ENCODE measurements at places on chromosomes 6 and 20.

- DNase-seq = no peak
Measured at GRCh38 chr6:30820193-30820592, 64.1 kb upstream of the DDR1 start.

- peak; percentile 15 for DNase-seq
Measured at GRCh38 chr6:111711984-111712752, 106.5 kb upstream of the TRAF3IP2 start.

DNA sequence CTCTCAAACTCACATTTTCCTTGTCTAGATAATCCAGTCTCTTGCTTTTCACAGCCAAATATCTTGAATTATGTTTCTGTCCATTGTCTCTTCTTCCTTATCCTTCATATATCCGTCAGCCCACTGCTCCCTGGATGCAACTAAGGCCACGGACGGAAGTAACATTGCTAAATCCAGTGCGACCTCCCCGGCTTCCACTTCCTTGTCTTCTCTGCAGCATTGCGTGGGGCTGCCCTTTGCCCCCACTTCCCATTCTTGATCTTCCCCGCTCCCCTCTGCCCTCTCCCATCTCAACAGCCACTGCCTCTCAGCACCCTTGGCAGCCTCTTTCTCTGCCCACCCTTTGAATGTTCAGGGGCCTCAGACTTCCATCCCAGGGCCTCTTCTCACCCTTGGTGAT, 190.4 kb upstream of the UST start:
- DNase-seq = no peak

- peak; percentile 23 for DNase-seq
Measured at GRCh38 chr20:31815408-31816188, 3.6 kb upstream of the MYLK2 start.

- no peak for DNase-seq
Measured at GRCh38 chr20:60055740-60056139, 97.5 kb downstream of the CDH26 start.

DNA sequence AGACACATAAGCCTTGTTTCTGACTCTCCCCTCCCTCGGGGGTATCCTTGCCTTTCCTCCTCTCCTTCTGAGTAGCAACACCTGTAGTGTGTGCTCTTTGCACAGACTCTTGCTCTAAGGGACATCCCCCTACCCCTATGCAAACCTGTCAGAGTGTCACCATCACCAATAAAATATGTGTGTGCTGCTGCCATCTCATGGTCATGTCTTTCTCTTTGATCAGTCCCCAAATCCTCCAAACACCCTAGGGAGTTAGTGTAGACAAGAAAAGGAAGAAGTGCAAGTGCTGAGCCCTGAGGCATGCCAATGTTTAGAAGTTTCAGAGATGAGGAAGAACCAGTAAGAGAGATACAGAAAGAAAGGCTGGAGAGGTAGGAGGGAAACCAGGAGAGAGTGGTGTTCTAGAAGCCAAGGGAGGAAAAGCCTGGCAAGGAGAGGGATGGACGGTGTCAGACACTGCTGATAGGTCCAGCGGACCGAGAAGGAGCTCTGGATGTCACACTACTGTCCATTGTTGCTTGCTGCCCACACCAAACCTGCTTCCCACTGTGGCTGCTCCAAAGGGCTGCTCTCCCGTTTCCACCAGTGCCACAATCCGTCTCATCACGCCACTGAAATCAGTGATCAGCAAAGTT, 16.4 kb downstream of the TRMT6 start:
- DNase-seq = no peak

DNA sequence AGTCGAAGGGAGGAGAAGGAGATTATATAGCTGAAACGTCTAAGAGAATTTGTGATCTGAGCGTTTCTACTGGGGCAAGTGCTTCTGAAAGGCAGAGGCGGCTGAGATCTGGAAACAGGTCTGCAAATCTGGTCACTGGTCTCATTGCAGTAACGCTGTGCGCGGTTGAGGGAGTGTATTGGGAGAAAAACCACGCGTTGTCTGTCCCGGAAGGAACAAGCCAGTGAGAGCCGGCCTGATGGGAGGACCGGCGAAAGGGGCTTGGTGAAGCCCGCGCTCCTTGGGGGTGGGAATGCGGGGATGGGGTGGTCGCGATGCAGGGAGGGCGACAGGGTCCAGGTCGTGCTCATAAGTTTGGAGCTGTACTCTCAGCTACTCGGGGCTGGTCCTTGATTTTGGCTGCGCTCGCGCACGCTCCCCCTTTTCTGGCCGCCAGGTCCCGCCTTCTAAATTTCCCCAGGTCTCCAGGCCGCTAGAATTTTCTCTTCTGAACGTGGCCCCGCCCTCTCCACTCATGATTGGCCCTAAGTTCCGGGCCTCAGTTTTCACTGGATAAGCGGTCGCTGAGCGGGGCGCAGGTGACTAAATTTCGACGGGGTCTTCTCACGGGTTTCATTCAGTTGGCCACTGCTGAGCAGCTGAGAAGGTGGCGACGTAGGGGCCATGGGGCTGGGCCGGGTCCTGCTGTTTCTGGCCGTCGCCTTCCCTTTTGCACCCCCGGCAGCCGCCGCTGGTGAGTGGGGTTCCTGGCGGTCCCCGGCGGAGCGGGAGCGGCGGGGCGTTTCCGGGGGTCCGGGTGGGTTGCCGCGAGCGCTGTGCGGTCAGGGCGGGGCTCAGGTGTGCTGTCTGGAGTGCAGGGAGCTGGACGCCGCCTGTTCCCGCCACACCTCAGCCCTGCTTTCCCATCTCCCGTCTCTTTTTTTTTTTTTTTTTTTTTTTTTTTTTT, at the start of gene MICB:
TSS of gene MICB (plus strand) at position 615 of the 946 bp plus-strand sequence. CDS start at position 664, 49 bp downstream.
- DNase-seq = peak; percentile 47

- no peak for DNase-seq
Measured at GRCh38 chr6:7542874-7543624, 1.6 kb downstream of the DSP start.

DNA sequence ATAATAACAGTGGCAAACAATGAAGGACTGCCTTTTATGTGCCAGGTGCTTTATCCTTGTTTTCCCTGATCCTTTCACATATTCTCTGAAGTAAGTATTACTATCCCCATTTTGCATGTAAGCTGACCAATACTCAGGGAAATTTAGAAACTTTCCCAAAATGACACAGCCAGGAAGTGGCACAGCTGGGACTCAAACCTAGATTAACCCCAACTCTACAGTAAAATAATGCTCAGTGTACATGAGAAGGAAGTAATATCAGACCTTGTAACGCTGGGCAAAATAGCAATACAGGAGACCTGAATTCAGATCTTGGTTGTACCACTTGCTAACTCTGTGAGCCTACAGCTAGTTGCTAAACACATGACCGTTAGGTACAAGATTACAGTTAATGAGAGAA, 26.8 kb upstream of the NRSN1 start:
- DNase-seq = no peak

- no peak for DNase-seq
Measured at GRCh38 chr20:54941666-54942065, 466.3 kb downstream of the DOK5 start.

DNA sequence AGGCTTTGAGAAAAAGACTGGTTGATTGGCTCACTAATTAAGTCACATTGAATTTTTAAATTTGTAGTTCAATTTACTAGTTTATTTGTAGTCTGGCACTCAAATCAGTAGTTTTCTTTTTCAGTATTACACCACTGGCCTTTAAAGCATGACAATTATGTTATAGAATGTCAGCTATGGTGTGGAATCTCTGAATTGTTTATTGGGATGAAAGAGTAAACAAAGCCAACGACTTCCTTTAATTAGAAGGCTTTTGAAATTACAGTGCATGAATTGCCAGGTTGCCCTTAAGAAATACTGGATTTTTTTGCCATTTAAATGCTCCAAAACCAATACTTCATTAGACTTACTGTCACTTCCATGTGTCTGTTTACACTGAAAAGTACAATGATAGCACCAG, 426.9 kb upstream of the RNF217 start:
- no peak for DNase-seq

DNA sequence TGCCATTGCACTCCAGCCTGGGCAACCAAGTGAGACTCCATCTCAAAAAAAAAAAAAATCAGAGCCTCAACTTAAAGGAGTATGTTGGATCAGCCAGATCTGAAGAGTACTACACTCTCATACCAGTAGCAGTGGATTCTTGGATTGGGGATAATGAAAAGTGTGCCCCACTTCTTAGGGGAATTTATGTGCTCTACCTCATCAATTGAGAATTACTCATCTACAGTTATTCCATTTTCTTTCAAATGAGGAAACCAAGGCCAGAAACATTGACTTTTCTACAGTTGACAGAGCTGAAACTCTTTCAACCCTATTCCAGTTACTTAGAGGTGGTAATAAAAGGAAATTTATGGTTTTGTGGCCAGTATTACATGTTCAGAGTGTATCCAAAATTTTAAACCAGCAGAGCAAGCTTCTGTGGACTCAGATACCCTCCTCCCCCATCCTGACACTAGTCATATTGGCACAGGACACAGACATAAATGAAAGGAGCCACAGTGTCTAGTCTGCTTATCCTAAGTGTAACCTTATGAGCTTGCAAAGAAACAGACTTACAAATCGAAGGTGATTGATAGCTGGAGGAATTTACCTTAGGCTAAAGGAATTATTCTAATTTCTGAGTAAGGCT, 51.2 kb downstream of the ORC3 start:
- no peak for DNase-seq

DNA sequence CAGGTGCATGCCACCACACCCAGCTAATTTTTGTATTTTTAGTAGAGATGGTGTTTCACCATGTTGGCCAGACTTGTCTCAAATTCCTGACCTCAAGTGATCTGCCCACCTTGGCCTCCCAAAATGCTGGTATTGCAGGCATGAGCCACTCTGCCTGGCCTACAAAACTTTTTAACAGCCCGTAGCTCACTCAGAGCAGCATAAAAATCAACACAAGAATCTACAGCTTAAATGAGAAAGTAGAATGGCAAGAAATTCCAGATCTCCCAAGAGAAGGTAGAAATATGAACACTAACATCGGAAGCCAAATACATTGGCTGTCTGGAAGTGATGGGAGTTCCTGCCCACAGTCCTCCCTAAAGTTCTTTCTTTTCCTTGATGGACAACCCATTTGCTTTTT, 43.7 kb downstream of the SCGN start:
- DNase-seq = no peak

GRCh38 chr20:21513181-21513663, 642 bp downstream of the NKX2-2 start:
- DNase-seq = no peak

GRCh38 chr6:82084324-82084920, 163.1 kb downstream of the IBTK start:
- no peak for DNase-seq

DNA sequence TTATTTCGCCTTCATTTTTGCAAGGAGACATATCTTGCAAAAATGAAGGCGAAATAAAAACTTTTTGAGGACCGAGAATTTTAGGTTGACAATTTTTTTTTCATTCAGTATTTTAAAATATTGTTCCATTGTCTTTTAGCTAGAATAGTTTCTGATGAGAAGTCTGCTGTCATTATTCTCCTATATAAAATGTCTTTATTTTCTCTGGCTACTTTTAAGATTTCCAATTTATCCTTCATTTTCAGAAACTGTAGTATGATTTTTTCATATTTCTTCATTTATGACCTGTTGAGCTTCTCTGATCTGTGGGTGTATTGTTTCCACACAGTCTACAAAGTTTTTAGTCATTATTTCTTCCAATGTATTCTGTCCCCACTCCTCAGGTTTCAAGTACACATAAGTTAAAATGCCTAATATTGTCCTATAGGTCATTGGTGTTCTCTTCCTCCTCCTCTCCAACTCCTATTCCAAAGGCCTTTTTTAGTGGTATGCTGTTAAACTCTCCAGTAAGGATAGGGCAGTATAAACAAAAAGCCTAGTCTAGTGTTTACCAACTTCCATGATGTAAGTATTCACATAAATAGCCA, 15.7 kb downstream of the AHI1 start:
- DNase-seq = no peak

DNA sequence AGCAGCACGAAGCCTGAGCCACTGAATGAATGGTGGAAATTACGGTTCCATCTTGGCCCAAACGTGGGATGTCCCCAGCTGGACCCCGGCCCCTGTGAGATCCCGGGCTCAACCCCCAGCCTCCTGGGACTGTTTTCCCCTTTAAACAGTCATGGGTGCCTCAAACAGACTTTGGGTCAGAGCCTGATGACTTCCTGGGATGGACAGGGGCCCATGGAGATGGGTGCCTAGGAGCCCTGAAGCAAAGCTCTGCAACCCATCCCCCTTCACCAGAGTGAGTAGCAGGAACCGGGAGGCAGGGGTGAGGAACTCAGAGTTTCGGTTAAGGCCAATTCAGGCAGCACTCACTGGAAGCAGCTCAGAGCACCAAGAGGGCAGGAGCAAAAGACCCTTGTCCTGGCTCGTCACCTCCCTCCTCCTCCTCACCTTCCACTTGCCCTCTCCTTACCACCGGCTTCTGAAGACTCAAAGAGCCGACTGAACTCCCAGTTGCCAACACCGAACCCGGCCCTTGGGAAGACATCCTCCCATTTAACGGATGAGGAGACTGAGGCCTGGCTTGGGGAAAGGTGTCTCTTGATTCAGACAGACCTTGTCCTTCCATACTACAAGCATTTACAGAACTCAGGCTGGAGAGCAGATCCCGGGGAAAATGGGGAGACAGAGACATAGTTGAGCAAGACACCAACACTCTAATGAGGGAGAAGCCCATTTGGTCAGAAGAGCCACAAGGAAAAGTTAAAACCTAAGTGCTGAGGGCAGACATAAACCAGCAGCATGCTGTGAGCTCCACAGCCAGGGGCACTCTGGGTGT, 14.9 kb upstream of the TLDC2 start:
- DNase-seq = no peak

DNA sequence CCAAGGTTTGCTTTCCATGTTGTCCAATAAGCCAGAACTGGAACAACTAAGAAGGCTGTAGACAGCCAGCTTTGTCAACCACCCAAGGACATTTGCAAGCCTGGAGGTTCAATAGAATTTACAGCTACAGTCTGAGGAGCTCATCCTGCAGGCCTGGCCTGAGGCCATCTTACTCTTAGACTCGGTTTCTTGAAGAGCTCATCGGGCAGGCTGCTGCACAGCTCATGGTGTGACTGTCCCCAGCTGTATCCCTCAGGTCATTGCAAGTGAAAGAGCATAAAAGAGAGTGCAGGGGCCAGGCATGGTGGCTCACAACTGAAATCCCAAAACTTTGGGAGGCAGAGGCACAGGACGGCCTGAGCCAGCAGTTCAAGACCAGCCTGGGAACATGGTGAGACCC, 96.9 kb upstream of the FOXQ1 start:
- no peak for DNase-seq

DNA sequence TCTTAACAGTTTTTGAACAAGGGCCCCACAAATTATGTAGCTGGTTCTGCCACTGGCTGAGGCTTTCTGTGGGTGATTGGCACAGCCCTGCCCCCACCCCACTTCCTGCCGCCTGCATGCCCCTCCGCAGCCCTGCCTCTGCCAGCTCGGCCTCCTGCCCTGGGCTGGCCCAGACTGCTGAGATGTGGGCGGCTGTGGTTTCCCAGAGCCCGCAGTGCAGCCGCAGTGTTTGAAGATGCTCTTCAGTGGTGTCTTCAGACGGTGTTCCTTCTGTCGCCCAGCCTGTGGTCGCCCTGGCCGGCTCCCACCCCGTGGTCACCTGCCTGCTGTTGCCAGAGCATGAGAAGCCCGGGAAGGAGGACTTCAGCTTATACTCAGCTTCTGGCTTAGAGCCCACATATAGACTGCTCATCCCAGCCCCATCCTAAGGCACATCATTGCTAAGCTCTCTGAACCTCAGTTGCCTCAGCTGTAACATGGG, 154.3 kb downstream of the VEGFA start:
- DNase-seq = no peak

Measured in DMS 273 treated with DMSO at 0.1 percent for 48 hours (cell line).